Fibroblast of the aortic adventitia (primary cell): ENCODE measurements at places on chromosomes 3 and 15.

- DNase-seq, result no peak
These were observed 84.6 kb downstream of the RYR3 start for GRCh38 chr15:33395321-33395720.

DNA sequence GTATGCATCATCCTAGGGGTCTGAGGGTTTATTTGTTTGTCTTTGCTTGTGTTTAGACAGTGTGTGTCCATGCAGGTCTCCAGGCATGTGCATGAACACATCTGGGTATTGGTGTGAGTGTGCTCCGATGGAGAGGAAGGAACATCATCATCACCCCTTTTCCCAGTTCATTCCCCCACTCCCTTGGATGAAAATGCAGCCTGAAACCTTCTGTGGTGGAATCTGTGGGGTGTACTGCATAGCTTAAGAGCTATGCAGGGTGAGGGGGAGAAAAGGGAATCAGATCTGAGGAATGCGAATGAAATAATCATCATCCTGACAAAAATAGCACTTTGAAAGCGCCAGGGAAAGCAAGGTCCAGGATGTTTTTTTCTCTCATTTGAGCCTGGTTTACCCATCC lies 520.1 kb downstream of the NTRK3 start:
- DNase-seq, result peak; percentile 39

DNA sequence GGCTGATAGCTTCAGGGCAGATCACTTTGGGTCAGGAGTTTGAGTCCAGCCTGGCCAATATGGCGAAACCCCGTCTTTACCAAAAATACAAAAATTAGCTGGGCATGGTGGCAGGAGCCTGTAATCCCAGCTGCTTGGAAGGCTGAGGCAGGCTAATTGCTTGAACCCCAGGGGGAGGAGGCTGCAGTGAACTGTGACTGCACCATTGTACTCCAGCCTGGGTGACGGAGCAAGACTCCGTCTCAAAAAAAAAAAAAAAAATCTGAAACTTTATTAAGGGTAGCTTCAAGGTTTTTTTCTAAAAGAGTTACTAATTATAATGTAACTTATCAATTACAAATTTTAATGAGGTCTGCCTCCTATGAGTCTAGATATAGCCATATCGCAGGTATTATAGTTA lies 5.1 kb downstream of the NECTIN3 start:
- DNase-seq, result no peak

DNA sequence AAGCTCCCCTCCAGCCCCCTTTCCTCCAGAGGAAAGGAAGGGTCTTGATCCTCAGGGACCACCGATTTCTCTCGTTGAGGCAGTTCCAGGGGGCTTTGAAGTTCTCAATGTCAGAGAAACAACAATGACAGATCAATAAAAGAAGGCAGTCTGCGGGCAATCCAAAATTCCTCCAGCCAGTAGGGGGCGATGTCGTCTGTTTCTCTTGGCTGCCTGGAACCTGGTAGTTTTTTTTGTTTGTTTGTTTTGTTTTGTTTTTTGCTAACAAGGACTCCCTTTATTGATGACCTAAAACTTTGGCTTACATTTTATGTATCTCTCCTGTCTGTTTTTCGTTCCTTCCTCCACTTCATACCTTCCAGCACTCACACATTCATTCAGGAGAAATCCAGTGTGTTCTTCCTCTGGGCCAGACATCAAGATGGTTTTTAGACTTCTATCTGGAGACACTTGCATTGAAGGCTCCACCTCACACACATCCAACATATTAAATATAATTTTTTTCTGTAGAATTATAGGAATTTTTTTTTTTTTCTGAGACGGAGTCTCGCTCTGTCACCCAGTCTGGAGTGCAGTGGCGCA lies 276.6 kb downstream of the RPLP1 start:
- DNase-seq, result peak; percentile 40
